Aorta (tissue), 5 donors: ENCODE measurements at places on chromosomes 6 and 20. TPM values are rescaled to one million over a fixed set of nuclear protein-coding genes. Genes with fewer than 3 reads are reported as not detected.

GRCh38 chr6:154337406-154338005 lies 19.1 kb downstream of the IPCEF1 start:
- DNase-seq: no peak

DNA sequence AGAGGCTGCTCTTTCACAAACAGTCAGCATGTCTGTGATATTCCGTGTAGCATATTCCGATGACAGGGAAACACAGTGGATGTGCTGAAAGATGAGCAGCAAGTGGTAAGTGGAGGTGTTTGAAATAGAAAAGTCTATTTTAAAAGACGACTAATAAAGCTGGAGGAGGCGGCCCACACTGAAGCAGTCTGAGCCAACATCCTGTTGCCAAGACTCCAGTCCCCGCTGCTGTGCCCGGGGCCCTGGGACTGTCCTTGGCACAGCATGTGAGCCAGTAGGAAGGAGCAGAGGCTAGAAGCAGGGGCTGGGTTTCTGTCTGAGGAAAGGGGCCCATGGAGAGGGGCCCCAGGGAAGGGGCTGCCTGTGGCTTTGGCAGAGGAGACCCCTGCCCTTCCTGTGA lies 351.5 kb upstream of the CHD6 start:
- no peak for DNase-seq

Gene PHACTR3
- total RNA-seq: 0.16 TPM

- no peak for DNase-seq
These were observed 2.6 kb upstream of the DNPH1 start for GRCh38 chr6:43231735-43232450.

Gene SLC17A3
- not detected for total RNA-seq

Gene NRSN1
- not detected for total RNA-seq

- no peak for DNase-seq
These were observed 54.6 kb downstream of the GJA10 start for GRCh38 chr6:89948876-89949275.

- DNase-seq: no peak
These were observed 2.6 kb upstream of the MUC22 start for GRCh38 chr6:31007694-31008093.

GRCh38 chr6:156502969-156503504 lies 274.1 kb upstream of the ARID1B start:
- DNase-seq: no peak

Gene FIG4
- 26.7 TPM for total RNA-seq

Gene DNMT3B
- total RNA-seq: 0.71 TPM

DNA sequence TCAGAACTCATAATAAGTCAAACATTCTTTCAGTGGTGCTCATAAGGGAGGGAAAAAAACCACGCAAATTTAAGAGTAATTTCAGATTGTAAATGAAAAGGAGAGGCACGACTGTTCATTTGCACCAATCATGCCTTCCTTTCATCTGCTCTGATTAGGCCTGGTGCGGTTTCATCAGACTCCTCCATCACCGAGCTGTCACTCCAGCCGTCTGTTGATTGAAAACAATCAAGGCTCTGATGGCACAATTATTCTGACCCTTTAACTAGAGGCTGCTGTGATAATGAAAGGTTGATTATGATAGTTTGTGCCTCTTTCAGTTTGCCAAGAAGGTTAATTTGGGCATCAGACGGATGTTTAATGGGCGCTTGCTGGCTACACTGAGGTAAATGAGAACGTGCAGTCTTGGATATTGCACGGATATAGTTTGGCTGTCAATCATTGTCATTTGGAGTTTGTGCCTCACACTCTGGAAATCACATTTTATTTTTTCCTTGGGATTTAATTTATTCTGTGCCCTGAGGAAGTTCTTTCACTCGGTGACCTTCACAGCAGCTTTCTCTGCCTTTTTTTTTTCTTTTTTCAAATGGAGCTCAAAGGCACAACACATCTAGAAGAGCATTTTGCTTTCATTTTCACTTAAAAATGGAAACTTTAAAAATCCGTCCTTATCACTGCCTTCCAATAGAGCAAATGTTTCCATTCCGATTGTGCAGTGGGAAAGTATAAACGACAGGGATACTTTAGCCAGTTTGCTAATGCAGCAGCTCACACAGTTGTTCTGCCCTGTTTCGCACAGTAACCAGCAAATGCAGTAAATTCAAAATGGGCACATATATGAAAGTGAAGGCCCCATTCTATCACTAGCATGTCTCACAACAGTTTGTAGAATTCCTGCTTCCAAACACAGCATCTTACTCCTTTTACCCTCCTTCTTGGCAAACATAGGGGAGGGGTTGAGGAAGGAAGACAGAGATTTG lies 172.8 kb downstream of the KLHL32 start:
- DNase-seq: no peak

DNA sequence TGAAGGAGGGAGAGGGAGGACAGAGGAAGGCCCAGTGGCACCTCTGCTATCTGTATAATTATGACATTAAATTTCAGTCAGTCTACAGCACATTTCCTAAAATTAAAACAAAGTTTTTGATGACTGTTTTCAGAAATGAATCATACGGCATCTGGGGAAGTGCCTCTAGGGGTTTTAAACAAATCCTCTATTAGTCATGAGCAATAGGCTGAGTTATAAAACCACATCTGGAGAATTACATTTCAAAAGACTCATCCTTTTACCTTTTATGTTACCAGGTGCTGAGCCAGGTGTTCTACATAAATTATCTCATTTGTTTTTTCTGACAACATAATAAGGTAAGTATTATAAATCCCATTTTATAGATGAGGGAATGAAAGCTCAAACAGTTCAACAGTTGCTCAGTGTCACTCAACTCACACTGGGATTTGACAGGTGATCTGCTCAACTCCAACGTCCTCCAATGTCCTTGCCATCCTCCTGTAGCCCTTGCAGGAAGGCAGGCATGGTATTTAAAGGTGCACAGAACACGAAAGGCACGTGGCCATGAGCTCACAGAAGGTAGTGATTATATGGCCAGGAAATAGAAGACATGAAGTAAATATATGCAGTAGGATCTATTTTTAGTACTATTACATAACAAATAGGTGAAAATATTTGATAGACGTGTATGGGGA lies 184.2 kb upstream of the MAN1A1 start:
- DNase-seq: no peak

Gene AHI1
- 65.5 TPM for total RNA-seq

- DNase-seq: no peak
These were observed 35.1 kb upstream of the HS3ST5 start for GRCh38 chr6:114377881-114378280.

Gene MTFR2
- 0.39 TPM for total RNA-seq

DNA sequence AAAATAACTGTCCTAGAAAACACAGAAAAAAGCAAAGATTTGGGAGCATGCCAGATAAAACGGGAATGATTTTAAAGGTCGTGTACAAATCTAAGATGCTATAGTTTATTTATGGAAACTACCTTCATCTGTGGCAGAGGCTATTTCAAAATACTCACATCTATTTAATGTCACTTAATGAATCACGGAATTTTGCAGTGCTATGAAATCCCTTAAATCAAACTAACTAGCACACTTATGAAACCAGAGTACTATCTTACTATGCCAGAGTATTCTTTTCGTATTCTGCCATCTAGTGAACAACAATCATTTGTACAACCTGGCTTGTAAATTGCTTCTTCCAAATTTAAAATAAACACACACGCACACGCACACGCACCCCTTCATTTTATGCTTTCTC lies 77.9 kb upstream of the BMP5 start:
- no peak for DNase-seq

Gene C6orf141
- 1.6 TPM for total RNA-seq

Gene KIZ
- total RNA-seq: 29.4 TPM

GRCh38 chr20:62496568-62497218 lies 20.9 kb upstream of the GATA5 start:
- no peak for DNase-seq

DNA sequence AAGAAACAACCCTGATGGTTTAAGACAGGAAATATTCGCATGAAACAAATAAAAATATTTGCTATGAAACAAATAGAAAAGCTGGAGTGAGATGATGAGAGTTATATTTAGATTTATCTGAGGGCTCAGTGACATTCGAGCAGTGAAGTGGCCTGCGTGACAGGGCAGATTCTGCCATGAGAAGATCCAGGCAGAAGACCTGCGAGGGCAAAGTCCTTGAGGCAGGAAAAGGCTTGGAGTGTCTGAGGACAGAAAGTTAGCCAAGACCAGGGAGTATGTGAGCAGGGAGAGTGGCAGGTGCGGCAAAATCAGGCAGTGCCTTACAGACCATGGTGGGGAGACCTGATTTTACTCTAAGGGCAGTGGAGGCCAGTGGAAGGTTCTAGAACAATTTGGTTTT lies 66.9 kb upstream of the RIN2 start:
- no peak for DNase-seq

- DNase-seq: no peak
These were observed 1.1 kb upstream of the MBOAT1 start for GRCh38 chr6:20213271-20213798.

Gene DNPH1
- total RNA-seq: 10.2 TPM

DNA sequence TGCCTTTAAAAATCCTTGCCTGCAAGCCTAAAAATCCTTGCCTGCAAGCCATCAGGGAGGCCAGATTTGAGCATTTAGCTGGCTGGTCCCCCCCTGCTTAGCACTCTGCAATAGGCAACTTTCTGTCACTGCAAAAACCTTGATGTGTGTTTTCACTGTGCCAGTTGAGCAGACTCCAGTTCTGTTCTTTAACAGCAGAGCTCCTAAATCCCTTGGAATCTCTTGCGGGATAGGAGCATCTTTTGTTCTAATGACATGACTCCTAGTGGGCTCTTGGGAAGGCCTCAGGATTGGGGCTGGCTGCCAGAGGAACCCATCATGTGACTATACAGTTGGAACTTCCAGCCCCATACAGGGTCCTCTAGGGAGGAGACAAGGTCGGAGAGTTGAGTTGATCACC lies 50.4 kb downstream of the FAM184A start:
- no peak for DNase-seq

Gene PRDM13
- total RNA-seq: not detected

Gene KCNK15
- total RNA-seq: 5.0 TPM

Gene APOM
- total RNA-seq: 0.96 TPM

DNA sequence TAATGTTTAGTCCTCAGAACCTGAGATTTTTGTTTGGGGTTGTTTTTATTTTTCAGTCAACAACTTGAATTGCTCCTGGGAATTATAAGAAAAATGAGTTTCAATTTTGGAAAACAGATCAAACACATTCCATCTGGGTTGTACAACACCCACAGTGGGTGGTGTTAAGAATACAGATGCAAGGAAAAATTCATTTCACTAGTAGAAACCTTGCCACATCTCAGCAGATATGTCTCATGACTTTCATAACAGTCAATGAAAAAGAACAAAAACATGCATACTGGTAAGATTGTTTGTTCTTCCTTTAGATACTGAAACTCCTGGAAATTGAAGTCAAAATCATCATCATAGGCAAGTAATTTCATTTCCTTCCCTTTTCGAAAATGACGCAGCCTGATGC lies 78.9 kb downstream of the MOXD1 start:
- DNase-seq: no peak

DNA sequence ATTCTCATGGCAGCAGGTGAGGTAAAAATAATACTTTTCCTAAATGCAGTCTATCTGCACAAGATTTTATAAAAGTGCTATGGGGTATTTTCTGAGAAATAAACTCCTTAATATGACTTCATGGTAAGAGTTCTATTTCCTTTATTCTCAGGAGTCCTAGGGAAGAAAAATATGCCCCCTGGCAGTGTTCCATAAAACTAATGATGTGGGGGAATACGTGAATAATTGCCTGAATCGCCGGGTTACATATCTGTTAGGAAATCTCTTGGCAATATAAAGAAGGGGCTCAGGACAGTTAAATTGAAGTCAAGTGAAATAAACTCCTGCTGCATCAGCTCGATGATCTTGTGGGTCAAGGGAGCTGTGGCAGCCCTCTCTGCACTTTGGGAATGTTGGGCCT lies 229.7 kb downstream of the MAFB start:
- no peak for DNase-seq

DNA sequence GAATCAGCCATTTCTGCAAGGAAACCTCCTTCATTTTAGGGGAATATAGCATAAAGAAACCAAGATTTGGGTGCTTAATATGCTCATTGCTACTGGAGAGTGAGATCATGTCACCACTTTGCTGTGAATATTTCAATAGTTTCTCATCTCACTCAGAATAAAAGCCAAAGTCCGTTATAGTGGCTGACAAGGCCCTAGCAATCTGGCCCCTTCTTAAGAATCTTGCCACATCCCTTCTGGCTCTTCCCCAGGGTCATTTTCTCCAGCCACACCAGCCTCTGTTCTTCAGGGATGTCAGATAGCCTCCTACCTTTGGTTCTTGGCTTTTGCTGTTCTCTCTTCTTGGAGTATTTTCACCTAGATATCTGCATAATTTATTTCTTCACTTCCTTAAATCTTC lies 24.8 kb upstream of the MLIP start:
- DNase-seq: no peak

Gene PLN
- 587 TPM for total RNA-seq

DNA sequence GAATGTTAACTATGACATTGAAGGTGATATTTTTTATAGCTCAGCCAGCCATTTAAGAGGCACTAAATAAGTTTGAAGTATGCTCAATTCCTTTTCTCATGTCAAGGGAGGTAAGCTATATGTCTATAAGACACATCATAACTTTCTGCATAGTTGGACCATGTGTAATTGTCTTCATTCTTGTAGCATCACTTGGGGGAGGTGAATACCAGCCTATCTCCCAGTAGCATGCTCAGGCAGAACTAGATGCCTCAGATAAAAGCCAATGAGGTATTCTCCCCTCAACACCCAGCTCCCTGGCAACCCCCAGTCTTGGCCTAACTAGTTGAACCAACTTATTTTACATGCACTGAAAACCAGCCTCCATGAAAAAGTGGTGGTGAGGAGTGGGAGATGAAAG lies 158.3 kb upstream of the JAG1 start:
- no peak for DNase-seq

Gene MCM3
- 24.5 TPM for total RNA-seq

Gene PTCHD4
- 1.5 TPM for total RNA-seq

DNA sequence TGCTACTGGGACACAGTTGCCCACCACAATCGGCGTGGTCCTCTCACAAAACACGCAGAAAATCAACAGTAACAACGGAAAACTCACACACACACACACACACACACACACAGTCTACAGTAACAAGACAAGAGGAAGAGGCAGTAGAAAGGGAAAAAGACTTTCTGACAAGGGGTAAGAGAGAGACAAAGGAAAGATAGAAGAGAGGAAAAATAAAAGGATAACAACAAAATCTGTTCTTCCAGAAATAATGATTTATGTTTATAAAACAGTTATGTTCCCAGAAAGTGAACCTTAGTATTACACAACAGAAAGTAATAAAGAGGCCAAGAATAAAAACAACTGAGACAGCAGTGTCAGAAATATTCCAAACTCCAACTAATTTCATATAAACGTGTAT lies 2.9 kb downstream of the RANBP9 start:
- no peak for DNase-seq

Gene CCN6
- not detected for total RNA-seq

- no peak for DNase-seq
These were observed 88.4 kb downstream of the LAMP5 start for GRCh38 chr20:9602847-9603183.

Gene PI16
- 383 TPM for total RNA-seq

GRCh38 chr20:53124075-53124551 lies 152.0 kb downstream of the TSHZ2 start:
- no peak for DNase-seq

Gene CALHM5
- 15.4 TPM for total RNA-seq
